ENCODE measurements at places on chromosomes 5 and 9. TPM values are rescaled to one million over a fixed set of nuclear protein-coding genes. Genes with fewer than 3 reads are reported as not detected.
A peak's percentile ranks its signal among the peaks of the same experiment; 100 is the strongest.

GRCh38 chr5:125011947-125012346, 265.5 kb upstream of the ZNF608 start:
- H3K27me3 ChIP-seq, result no peaks in the 10 kb centered on the region
- no peak for DNase-seq
- no peak overlapping the region for H3K4me3 ChIP-seq
- no peaks in the 10 kb centered on the region for H3K36me3 ChIP-seq
- no peak overlapping the region for H3K27ac ChIP-seq

DNA sequence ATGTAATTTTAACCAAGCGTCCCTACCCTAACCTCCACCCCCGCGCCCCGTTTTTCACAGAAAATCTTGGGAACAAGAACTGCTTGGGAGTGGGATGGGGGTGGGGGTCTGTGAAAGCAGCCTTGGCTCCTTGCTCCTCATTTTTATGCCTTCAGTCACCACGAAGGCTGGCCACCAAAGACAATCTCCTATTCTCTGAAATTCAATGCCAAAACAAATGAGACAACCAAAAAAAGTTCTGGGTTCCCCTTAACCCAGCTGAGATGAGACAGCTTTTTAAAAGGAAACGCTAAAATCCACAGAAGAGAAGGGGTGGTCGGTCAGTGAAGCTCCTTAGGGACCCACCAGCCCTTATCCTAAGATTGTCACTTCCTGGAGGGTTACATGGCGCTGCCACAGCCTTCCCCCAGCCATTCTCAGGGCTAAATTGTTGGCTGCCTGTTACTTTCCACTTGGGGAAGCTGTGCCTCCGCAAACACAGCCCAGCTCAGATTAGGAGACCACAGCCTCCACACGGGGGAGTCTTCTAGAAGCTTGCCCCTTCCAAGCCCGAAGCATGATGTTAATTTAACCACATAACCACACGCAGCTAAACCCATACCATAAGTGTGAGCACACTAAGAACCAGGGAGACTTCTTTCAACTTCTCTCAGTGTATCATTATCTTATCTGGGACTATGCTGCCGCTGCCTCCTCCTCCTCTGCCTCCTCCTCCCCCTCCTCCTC, 136.3 kb downstream of the FOXD1 start:
- H3K27ac ChIP-seq, result no peak overlapping the region
- no peaks in the 10 kb centered on the region for H3K36me3 ChIP-seq
- DNase-seq, result peak; percentile 29
- peaks cover 4% of the 10 kb centered on the region for H3K4me1 ChIP-seq
- peaks cover 66% of the 10 kb centered on the region for H3K27me3 ChIP-seq
- no peak overlapping the region for H3K4me3 ChIP-seq

- no peak overlapping the region for H3K27ac ChIP-seq
- DNase-seq, result no peak
- H3K27me3 ChIP-seq, result no peaks in the 10 kb centered on the region
- H3K36me3 ChIP-seq, result peaks cover 22% of the 10 kb centered on the region
- peaks cover 18% of the 10 kb centered on the region for H3K4me1 ChIP-seq
- no peak overlapping the region for H3K4me3 ChIP-seq
These were observed 74.7 kb downstream of the AOPEP start for GRCh38 chr9:94801234-94801633.

Gene ANKRA2
- 21.0 TPM for total RNA-seq

DNA sequence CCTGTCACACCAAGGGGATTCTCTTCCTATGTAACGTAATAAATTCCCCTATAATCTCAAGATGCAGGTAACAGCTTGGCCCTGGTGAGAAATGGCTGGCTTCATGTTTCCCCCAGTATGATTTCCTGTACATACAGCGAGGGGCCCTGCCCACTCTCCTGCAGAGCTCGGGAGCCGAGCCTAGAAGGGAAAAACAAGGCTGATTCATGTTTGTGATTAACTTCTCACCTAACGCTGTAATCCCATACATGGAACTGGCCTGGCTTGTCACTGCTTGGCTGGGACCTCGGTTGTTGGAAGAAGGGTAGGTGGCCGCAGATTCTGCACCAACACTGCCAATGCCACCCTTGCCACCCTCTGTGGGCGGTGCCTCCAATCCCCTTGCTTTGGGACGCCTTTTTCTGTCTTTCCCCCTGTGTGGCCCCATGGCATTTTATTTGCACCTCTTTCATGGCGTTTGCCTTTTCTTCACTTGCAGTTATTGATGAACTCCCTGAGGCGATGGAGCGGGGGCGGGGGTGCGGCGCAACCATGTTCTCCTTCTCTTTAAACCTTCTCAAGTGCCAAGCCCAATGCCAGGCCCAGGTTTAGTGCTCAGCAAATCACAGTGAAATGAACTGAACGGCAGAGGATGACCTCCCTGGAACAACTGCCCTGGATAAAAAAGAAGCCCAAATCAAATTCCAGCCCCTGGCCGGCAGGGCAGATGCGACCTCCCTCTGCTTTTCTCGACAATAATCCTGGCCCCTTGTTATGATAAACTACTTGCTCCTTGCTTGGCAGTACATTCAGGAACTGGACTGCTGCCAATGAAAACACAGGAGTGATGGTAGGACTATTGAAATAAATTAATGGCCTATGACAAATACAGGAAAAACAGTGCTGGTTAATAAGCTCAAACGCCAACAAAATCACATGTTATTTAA, 108.1 kb downstream of the TMEM174 start:
- H3K27ac ChIP-seq, result no peak overlapping the region
- no peak for DNase-seq
- H3K36me3 ChIP-seq, result no peaks in the 10 kb centered on the region
- H3K27me3 ChIP-seq, result peaks cover 39% of the 10 kb centered on the region
- H3K4me1 ChIP-seq, result no peaks in the 10 kb centered on the region

- H3K4me3 ChIP-seq, result no peak overlapping the region
- no peaks in the 10 kb centered on the region for H3K36me3 ChIP-seq
- peaks cover 10% of the 10 kb centered on the region for H3K27me3 ChIP-seq
- peaks cover 17% of the 10 kb centered on the region for H3K4me1 ChIP-seq
- H3K27ac ChIP-seq, result no peak overlapping the region
- DNase-seq, result no peak
These were observed 15.3 kb upstream of the SYNPO start for GRCh38 chr5:150625164-150625535.

- no peaks in the 10 kb centered on the region for H3K36me3 ChIP-seq
- H3K4me3 ChIP-seq, result no peak overlapping the region
- no peak for DNase-seq
- H3K27me3 ChIP-seq, result no peaks in the 10 kb centered on the region
- H3K27ac ChIP-seq, result no peak overlapping the region
These were observed 210.1 kb downstream of the PRDM9 start for GRCh38 chr5:23717486-23717885.

GRCh38 chr9:125514468-125514867, 192.5 kb downstream of the MAPKAP1 start:
- no peak for DNase-seq
- H3K4me3 ChIP-seq, result no peak overlapping the region
- no peaks in the 10 kb centered on the region for H3K27me3 ChIP-seq
- H3K4me1 ChIP-seq, result peaks cover 15% of the 10 kb centered on the region

DNA sequence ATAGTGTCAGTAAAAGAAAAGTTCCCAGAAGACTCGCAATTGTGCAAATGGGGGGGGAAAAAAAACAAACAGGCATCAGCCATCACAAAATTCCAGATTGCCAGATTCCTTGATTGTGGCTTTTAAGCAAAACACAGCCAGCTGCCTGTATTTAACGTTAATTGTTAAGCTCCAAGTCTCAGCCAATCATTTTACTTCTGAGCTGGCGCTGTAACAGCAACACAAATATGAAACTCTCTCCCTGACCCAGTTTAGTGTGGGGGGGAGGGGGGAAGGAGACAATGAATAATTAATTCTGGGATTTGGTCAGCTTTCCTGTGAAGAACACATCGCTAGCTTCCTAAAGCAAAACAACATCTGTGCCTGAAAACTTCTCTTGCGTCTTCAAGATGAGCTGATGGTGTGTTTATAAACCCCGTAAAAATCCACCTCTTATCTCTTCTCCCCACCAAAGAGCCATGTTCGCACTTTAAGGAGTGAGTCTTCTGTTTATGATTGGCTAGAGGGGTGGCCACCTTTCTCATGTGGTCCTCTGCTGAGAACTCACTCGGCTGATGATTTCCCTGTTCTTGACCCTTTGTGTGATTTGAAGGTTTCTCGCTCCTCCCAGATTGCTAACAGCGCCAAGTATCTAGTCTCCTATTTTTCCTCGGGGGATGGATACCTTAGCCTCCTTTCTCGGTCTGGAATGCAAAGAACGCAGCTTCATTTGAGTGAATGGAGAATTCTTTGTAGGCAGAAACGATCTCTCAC, 160.2 kb upstream of the DAPK1 start:
- H3K4me3 ChIP-seq, result peak overlapping the region; percentile 64
- no peaks in the 10 kb centered on the region for H3K36me3 ChIP-seq
- H3K4me1 ChIP-seq, result peaks cover 13% of the 10 kb centered on the region
- no peak for DNase-seq
- H3K27me3 ChIP-seq, result peaks cover 41% of the 10 kb centered on the region
- H3K27ac ChIP-seq, result no peak overlapping the region

- peak overlapping the region; percentile 8 for H3K4me3 ChIP-seq
- no peaks in the 10 kb centered on the region for H3K27me3 ChIP-seq
- no peaks in the 10 kb centered on the region for H3K36me3 ChIP-seq
These were observed 7.5 kb upstream of the GTF3C5 start for GRCh38 chr9:133023117-133023890.

- H3K27me3 ChIP-seq, result peaks cover 8% of the 10 kb centered on the region
- no peaks in the 10 kb centered on the region for H3K36me3 ChIP-seq
- no peaks in the 10 kb centered on the region for H3K4me1 ChIP-seq
- no peak overlapping the region for H3K27ac ChIP-seq
- DNase-seq, result no peak
These were observed 78.4 kb upstream of the TMEM252 start for GRCh38 chr9:68619072-68619471.

- DNase-seq, result no peak
- peaks cover 3% of the 10 kb centered on the region for H3K27me3 ChIP-seq
- no peaks in the 10 kb centered on the region for H3K36me3 ChIP-seq
- H3K4me3 ChIP-seq, result no peak overlapping the region
These were observed 126.8 kb upstream of the STC2 start for GRCh38 chr5:173454736-173455598.

Gene SRD5A1
- total RNA-seq, result 9.5 TPM

DNA sequence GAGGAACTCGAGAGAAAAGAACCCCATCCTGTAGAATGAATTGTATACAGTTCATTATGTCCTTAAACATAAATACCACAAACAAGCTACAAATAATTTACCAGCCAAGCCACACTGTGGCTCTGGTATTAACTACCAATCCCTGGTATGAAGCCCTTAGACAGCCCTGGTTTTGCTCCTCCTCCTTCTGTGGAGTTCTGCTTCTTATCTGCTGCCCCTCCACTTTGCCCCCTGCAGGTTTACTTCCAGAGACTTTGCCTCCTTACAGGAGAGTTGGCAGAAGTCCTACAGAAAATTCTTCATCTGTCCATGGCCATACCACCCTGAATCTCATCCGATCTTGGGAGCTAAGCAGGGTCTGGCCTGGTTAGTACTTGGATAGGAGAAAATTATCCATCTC, 219.8 kb downstream of the ACTL7B start:
- H3K27ac ChIP-seq, result no peak overlapping the region
- no peaks in the 10 kb centered on the region for H3K4me1 ChIP-seq
- no peak for DNase-seq
- H3K4me3 ChIP-seq, result no peak overlapping the region

Gene PCDHB11
- not detected for total RNA-seq

GRCh38 chr5:93099902-93100347, 481.1 kb downstream of the NR2F1-AS1 start:
- H3K36me3 ChIP-seq, result no peaks in the 10 kb centered on the region
- H3K4me3 ChIP-seq, result no peak overlapping the region
- no peaks in the 10 kb centered on the region for H3K27me3 ChIP-seq
- H3K4me1 ChIP-seq, result no peaks in the 10 kb centered on the region
- H3K27ac ChIP-seq, result no peak overlapping the region

DNA sequence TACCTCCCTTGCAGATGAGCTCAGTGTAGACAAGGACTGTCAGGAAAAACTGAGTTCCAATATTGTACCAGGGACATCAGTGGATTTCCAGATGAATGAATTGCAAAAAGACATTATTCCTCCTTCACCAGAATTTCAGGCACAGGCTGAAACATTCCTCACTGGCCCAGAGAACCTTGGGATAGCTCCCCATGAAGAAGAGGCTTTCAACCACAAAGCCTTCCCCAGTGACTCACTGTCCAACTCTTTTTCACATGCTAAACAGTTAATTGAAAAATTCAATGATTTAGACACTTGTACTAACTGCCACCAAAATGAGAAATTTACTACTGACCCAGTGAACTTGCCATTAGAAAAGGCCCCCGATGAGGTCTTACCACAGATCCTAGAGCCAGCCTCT, 144.5 kb downstream of the UNC13B start:
- no peaks in the 10 kb centered on the region for H3K36me3 ChIP-seq
- H3K4me3 ChIP-seq, result no peak overlapping the region
- H3K27me3 ChIP-seq, result peaks cover 53% of the 10 kb centered on the region
- peaks cover 3% of the 10 kb centered on the region for H3K4me1 ChIP-seq
- no peak overlapping the region for H3K27ac ChIP-seq

DNA sequence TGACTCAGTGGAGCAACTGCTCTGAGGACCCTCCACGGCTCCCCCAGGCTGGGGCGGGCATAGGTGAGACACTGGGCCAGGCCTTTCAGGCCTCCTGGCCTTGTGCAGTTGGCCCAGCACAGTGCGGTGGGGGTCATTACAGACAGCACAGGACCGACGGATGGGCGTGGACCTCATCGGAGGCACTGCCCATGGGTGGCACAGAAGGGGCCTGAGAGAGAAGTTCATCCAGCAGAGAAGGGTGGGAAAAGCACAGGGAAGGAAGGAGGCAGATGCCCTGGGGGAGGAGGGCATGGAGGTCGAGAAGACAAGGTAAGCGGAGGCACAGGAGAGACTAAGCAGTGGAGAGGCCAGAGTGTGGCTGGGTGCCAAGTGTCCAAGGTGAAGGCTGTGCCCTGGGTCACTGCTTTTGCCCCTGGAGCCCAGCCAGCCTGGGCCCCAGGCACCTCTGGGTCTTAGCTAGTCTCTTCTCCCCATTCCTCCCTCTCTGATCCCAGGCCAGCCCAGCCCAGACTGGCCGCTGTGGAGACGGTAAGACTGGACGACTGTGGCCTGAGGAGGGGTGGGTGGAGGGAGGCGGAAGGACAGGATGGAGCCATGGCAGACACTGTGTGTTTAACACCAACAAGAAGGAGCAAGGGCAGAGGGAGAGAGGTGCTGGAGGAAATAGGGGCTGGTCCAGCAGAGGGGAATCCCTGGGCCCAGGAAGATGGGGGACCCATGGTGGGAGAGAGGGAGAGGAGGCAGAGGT, 5.7 kb downstream of the IL3 start:
- no peaks in the 10 kb centered on the region for H3K27me3 ChIP-seq
- H3K4me3 ChIP-seq, result no peak overlapping the region
- no peaks in the 10 kb centered on the region for H3K36me3 ChIP-seq
- peaks cover 31% of the 10 kb centered on the region for H3K4me1 ChIP-seq
- H3K27ac ChIP-seq, result no peak overlapping the region

Gene MCIDAS
- total RNA-seq, result not detected

Gene PCDHB6
- not detected for total RNA-seq

DNA sequence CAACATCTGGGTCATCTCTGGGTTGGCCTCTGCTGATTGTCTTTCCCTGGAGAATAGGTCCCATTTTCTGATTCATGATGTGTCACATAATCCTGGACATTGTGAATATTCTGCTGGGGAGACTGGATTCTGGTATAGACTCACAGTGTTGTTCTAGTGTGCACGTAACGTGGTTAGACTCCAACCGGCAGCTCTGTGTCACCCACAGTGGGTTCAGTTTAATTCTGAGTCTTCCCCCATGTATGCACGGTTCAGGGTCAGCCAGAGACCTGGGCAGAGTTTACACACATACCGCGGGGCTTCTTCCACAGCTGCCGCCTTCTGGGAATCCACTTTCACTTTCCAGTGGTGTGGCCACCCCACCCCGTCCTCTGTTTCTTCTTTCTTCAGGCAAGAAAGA, 38.0 kb upstream of the LRRC14B start:
- no peak overlapping the region for H3K4me3 ChIP-seq
- no peak overlapping the region for H3K27ac ChIP-seq
- no peaks in the 10 kb centered on the region for H3K27me3 ChIP-seq
- no peaks in the 10 kb centered on the region for H3K36me3 ChIP-seq

Data from activated CD4-positive, alpha-beta memory T cell treated with anti-CD3 and anti-CD28 coated beads for 36 hours (primary cell).